ENCODE measurements at places on chromosomes 1 and 21. TPM values are rescaled to one million over a fixed set of nuclear protein-coding genes. Genes with fewer than 3 reads are reported as not detected.

LAPTM5 gene
- total RNA-seq, result 1.1 TPM

TFF2 gene
- not detected for total RNA-seq

TLR5 gene
- 2.1 TPM for total RNA-seq

MEF2D gene
- 18.2 TPM for total RNA-seq

OR2T11 gene
- not detected for total RNA-seq

FAM72D gene
- 2.0 TPM for total RNA-seq

All from airway epithelial cell (primary cell).